ENCODE measurements at places on chromosomes 1 and 21.

GRCh38 chr1:65527707-65528503 lies 107.4 kb downstream of the LEPR start:
- peak; percentile 27 for DNase-seq

DNA sequence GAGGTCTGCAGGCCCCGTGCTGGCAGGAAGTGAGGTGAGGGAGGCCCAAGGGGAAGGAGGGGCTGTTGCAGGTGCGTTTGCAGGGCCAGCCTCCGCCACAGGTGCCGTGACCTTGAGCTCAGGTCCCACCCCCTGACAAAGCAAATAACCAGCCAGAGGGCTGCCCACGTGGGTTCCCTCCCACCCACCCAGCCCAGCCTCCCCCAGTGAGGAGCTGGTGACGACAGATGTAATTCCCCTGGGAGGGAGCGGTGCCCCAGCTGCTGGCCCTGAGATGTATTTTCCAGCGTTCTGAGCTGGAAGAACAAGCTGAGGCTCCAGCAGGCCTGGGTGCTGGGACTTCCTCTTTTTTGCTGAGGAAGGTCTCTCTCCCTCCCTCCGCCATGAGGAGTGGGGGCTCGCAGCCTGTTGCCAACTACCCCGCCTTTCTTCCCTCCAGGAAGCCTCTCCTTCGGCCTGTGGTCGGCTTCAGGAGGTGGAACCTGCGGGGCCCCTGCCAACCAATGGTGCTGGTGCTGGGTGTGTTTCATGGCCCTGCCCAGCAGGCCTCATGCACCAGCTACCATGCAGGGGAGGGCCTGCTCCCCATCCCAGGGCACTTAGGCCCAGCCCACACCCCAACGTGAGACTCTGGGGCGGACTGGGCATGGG lies 153.2 kb downstream of the PRDM16 start:
- no peak for DNase-seq

DNA sequence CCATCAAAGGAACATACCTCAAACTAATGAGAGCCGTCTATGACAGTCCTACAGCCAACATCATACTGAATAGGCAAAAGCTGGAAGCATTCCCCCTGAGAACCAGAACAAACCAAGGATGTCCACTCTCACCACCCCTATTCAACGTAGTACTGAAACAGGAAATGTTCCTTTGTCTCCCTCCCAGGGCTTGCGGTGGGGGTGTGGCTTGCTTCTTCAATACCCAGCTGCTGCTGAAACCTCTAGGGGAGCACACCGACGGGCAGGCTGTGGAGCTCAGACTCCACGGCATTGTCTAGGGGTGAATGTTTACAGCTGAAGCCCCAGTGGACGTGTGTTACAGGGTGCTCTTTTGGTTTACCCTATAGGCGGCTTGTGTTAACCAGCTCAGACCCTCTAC lies 30.5 kb upstream of the B3GALT2 start:
- no peak for DNase-seq

DNA sequence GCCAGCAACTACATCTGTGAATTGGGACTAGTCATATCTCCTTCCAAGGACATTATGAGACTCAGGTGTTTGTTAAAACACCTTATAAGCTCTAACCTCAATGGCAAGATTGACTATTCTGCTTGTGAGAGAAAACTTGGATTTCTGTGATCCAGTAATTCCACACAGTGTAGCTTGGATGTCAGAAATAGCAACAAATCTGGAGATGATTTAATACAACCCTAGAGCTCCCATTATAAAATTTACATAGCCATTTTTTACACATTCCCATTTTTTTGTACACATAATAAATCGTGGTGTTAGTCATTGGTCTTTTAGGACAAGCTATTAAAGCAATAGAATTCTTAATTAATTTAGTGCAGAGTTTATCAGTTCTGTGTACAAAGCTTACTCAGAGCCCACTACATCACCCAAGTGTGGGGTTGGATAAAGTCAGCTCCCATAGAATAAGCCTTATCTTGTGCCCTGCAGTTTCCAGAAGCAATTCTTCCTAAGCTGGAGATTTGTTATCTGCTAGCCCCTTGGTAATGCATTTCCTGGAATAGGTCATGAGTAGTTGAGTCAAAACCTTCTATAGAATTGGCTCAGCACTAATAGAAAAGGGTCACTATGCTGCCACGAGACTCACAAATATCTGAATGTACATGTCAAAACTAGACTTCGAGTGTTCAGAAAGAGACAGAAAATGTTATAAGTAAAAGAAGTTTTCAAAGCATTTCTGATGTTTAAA lies 434.0 kb upstream of the RUNX1 start:
- no peak for DNase-seq

Measured in testis (tissue), 5 donors.